Activated CD4-positive, alpha-beta T cell treated with anti-CD3 and anti-CD28 coated beads, Interleukin-2, amount 50 U/mL, for 48 hours (primary cell): ENCODE measurements at places on chromosomes 2 and 18.

DNA sequence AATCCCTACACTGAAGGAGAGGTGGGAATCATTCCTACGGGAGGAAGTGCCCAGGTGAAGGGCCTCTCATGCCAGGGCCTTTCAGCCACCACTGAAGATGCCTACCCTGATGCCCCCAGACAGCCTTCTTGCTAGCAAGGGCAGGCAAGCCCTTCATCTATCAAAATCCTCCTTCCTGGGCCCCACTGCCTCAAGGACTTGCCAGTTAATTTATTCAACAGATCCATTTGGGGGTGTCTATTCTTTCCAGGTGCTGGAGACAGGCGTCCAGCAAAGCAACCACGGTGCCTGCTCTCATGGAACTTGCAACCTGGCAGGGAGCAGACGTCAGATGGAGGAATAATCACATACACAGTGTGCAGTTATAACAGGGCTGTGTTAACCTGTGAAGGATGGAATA, 95.5 kb downstream of the GYPC start:
- no peak for DNase-seq

DNA sequence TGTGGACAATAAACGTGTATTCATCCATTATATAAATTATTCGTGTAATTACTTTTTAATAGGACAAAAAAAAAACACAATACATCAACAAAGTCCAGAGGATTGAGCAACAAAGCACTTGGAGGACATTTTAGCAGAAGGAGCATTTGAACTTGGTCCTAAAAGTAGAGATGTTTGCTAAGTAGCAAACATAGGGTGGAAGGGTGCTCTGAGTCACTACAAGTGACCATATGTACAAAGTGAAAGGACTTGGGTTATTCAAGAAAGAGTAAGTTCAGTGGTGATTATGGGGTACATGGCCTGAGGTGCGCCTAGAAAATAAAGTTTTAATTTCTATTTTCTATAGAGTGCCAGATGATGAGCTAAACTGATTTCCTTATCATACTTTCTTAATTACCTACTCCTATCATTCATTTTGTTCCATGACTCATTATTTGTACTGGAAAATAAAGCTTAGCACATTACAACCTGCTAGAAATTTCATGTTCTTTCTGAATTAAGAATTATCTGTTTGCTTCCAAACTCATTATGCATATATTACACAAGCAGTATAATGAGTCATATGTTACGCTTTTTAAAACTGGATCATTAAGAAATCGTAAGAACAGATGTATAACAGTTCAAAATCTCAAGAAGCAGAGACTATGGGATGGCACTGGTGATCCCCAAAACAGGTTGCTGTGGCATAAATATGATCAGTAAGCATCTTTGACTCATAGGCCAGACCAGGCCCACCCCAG, 13.1 kb upstream of the PPP1R1C start:
- no peak for DNase-seq

DNA sequence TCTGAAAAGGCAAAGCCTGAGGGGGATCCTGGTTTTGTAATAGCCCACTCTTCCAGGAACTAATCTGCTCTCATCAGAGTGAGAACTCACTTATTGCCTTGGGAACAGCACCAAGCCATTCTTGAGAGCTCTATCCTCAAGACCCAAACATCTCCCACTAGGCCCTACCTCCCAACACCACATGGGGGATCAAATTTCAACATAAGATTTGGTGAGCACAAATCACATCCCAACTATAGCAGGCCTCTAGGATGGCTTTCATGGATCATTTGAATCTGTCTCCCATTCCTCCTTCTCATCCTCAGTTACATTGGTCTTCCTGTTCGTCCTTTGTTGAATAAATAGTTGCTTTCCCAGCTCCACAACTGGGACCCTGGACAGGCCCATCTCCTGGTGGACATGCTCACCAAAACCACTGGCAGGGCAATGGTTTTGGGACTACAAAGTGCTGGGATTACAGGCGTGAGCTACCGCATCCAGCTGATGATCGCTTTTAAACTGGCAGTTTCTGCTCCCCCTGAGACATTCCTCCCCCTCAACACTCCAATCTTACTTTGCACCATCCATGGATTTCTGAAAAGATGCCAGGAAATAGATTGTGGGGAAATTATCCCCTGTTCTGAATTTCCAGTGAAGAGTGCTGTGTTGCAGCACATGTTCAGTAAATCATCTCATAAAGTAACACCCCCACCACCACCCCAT, 42.6 kb downstream of the MCFD2 start:
- DNase-seq: no peak

- peak; percentile 77 for DNase-seq
These were observed 16.5 kb downstream of the B3GNT7 start for GRCh38 chr2:231411831-231412617.

DNA sequence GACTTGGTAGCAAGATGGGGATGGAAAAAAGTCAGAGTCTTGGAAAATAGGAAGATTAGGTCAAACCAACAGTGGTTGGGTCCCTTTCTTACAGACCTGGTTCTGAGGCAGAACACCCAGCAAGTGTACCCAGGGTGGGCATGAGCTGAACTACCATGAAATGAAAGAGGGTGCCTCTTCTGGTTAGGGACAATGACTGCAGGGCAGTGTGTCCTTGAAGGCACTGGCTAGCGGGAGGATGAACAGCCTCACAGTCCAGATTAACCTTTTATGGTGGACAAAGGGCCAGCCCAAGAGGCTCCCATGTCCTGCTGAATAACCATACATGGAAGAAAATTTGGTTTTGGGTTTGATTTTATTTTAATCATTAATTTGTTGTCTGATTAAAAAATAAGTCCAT, 61.8 kb upstream of the CCDC85A start:
- no peak for DNase-seq

DNA sequence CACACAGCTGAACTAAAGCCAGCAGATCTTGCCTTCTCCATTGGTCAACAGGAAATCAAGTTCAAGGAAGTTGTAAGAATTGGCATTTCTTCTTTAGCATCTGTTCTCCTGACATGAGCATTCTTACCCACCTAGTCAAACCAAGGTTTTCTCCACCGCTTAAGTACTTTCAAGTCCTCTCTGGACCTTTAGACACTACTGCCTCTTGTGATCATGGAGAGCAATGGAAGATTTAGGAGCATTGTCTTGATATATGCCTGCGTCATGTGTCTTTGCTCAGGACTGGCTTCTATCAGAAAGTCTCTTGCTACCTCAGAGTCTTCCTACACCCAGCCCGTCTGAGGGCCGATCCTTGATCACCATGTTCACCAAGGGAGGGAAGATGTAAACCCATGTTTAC, 262.2 kb downstream of the PHLPP1 start:
- DNase-seq: no peak

DNA sequence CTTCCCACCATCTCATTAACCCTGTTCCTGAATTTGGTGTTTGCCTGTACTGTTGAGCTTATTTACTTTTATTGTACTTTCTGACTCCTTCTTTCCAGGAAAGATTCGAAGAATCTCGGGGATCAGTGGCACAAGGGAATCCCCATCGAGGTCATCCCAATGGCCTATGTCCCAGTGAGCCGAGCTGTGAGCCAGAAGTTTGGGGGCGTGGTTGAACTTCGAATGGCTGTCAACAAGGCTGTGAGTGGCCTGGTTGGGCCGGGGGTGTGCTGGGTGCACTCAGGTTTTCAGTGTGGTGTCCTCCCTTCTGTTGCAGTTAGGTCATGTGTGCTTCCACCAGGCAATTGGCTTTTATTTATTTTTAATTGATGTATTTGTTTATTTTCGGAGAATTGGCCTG, 45.0 kb downstream of the RPIA start:
- no peak for DNase-seq

GRCh38 chr2:46181789-46182530, 115.2 kb upstream of the EPAS1 start:
- DNase-seq: no peak

DNA sequence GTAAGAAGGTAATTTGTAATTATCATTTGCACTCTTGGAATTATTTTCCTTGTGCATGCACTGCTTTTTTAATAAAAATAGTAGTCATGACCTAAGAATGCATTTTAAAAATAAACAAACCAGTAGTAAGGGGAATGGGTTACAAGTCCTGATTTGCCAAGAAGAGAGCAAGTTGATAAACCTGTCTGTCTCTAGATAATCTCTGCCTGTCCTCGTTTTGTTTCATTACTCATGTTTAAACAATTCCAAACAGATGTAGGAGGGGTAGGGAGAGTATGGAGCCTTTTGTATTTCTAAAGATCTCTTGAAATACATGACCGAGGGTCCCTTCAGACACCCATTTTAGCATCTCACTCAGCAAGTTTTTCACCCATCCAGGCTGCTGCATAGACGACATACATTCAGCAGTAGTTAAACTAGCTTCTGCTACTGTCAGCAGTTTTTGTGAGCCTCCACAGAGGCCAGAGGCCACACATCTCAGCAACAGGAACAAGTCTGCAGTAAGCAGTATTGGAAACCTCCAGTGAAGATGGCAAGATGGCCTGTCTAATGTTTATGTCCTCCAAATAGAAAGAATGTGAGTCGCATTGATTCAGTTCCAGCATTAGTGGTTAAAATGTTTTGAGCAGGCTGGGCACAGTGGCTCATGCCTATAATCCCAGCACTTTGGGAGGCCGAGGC, 2.3 kb upstream of the EXOC6B start:
- no peak for DNase-seq

GRCh38 chr2:28676152-28676835, 75.3 kb upstream of the PPP1CB start:
- no peak for DNase-seq

GRCh38 chr18:46950064-46950656, 32.8 kb downstream of the KATNAL2 start:
- DNase-seq: no peak

DNA sequence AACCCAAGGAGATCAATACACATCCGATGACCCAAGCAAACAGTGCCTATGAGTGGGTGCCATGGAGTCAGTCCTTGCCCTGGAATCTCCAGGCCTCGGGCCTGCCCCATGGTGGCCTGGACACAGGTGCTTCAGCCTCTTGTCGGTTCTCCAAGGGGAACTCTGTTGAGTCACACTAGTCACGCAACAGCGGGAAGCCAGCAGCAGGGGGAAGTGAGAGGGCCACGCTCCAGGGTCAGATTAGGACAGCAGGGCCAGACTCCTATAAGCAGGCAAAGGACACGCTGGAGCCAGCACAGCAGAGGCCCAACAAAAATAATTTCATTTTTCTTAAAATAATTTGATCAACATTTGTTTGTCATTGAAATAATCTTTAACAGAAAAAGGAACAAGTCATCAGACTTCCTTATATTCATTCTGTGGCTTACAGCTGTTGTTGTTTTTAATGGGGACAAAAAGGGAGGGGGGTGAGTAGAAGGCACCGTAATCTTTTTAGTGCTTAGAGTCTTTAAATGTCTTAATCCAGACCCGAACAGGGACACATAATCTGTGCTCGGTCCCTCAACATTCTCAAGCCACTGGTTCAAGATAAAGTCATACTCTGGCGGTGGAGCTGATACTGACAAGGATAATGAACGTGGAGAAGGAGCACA, 16.4 kb upstream of the ARMC9 start:
- DNase-seq: no peak

- DNase-seq: no peak
These were observed 151.8 kb downstream of the ANKRD30BL start for GRCh38 chr2:132009874-132010521.

DNA sequence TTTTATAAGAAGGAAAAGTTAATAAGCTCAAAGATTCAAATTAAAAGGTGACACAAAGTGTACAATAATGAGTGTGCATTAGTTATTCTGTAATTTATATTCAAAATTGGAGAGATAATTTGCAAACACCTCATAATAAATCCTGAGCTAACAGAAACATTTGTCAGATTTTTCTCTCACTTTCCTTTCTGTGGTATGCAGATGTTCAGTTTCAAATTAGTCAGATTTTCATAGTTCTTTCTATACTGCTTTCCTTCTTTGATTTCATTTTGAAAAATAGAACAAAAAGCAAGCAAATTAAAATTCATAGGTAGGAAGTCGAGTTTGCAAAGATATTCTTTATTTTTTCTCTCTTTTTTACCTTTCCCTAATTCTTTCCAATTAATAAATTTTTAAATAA, 1420.1 kb upstream of the NXPH2 start:
- no peak for DNase-seq
